ENCODE measurements at places on chromosomes 12 and 14. TPM values are rescaled to one million over a fixed set of nuclear protein-coding genes. Genes with fewer than 3 reads are reported as not detected.

DNA sequence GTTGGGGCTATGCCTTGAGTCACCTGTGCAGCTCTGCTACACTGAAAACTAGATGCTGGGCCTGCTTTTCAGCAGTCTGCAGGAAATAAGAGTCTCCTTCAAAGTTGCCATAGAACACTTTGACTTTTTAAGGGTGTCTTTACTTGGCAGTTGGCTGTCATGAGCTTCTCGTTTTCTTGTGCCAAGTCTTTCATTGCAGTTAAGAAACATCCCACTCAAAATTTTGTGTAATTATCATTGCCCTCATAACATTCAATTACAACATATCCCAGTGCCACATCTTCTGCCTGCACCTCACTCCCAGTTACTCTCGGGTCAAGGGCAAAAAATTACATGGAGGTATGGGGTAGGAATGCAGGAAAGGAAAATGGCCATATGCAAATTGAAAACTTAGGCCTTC lies 29.1 kb downstream of the GPR65 start:
- DNase-seq, result no peak

DNA sequence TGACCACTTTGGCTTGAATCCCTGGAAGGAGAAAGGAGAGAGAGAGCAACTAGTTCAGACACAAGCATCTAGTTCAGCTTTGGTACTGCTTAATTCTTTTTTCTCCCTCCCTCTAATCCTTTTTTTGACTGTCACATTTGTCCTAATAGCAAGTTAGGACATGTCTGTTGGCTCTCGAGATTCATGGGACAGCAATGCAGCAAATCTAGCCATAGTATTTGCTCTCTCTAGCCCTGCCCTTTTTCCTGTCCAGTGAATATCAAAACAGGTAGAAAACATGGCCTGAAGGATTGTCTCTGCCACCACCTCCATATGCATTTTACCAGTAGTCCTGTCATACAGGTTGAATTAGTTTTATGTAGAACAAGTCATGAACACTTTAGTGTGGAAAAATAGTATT lies 116.4 kb downstream of the PTPRB start:
- no peak for DNase-seq

- DNase-seq, result no peak
Observed at GRCh38 chr14:52026901-52027300, 37.6 kb downstream of the RTRAF start.

DNA sequence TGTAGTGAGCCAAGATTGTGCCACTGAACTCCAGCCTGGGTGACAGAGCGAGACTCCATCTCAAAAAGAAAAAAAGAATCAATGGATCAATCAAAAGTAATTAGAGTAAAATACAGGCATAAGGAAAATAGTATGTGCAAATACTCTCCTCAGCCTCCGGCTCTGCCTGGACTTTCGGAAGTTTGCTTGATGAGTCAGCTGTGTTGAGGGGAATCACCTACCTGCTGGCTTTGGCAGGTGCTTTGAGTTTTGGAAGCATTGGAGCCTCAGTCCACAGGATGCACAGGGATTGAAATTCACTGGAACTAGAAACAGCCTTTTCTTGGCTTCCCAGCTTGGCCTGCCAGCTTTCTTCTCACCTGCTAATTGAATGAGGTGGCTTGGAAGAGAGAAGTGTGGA lies 268.2 kb downstream of the PCNX1 start:
- no peak for DNase-seq

DNA sequence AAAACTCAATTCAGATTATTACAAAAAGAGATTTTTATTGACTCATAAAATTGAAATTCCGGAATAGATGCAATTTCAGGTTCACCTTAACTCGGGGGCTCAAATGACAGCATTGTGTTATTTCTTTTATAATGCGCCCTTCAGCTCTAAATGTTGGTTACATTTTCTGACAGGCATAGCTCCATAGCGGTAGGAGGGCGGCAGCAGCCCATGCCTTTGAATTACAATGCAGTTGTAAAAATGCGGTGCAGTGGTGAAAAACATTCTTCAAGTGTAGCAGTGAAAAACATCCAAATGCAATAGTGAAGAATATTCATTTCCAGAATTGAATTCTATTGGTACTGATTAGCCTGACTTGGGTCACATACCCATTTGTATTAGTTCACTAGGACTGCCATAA lies 215.3 kb upstream of the PKP2 start:
- no peak for DNase-seq

GRCh38 chr14:71354801-71355200 lies 447.5 kb downstream of the PCNX1 start:
- no peak for DNase-seq

LTBR gene
- 29.4 TPM for total RNA-seq

AMDHD1 gene
- 0.38 TPM for total RNA-seq

ATP6V1D gene
- total RNA-seq, result 178 TPM

CPNE6 gene
- 1.4 TPM for total RNA-seq
